GM12891 (cell line): ENCODE measurements at places on chromosomes 5 and 9.

- DNase-seq = no peak
Observed at GRCh38 chr5:19903611-19904010, 84.4 kb downstream of the CDH18 start.

DNA sequence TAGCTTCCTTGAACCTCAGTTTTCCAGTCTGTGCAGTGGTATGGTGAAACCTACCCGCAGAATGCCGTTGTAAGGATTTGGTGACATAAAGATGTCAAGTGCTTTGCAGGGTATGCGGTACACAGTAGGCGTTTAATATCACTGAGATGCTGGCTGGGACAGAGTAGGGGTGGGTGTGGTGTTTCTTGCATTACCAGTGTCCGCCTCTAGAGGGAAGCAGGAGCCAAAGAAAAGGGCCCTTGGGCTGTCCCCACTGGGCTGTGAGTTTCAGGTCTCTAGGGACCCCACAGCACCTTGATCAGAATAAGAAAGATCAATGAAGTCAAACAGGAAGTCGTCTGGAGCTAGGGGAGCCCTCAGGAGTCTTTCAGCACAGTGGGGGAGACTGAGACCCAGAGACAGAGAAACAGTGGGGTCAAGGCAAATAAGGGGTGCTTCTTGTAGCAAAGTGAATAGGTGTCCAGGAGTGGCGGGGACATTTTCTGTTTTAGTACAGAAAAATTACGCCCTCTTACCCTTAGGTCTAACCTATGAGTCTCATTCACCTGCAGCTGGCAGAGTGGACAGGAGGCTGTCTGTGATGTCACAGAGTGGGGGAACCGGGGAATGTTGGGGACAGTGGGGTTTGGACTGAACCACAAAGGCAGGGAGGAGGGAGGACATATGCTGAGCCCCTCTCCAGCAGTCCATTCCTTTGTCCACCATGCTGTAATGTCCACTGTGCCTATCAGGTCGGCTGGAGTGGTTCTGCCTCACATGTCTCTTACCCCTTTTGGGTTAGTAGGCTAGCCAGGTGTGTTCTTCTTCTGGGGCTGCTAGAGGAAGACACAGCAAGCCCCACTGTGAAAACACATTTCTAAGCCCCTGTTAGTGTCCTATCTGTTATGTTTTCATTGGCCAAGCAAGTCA, 4.7 kb upstream of the TEX53 start:
- DNase-seq = peak; percentile 60

- DNase-seq = no peak
Observed at GRCh38 chr5:7426284-7426683, 30.3 kb downstream of the ADCY2 start.

GRCh38 chr5:96968074-96968473, 32.2 kb downstream of the LNPEP start:
- no peak for DNase-seq

DNA sequence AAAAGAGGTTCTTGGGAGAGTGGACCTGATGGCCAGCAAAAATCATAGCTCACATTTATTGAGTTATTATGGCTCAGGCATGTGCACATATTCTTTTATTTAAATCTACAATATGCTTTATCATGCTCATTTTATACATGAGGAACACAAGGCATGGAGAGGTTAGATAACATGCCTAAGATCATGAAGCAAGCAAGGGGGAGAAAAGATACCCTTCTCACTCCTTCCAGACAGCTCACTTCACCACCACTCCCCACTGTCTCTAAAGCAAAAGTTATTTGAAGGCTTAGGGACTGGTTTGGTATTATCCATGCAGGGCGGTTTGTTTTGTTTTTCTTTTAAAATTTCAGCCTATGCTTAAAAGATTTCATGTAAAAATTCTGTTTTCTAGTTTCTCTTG, 59.0 kb upstream of the PDE8B start:
- DNase-seq = no peak
